ENCODE measurements at places on chromosomes 1 and 21.

DNA sequence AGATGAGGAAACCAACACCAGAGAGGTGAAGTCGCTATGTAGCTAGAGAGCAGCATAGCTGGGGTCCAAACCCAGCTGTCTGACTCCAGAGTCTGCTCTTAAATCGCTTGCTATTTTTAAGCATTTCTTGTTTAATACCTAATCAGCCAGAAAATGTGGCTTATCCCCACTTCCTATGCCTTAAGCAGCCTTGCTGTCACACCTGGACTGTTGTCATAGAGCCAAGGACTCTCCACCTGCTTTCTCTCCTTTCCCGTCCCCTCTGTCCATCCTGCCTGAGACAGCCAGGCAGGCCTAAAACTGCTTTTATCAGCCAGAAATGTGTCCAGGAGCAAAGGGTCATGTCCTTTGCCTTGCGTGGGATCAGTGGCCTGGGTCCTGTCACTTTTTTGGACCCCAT is 28.3 kb upstream of the EPHA8 start:
- DNase-seq: no peak

- DNase-seq: peak; percentile 20
These were observed 73.5 kb downstream of the BACH1 start for GRCh38 chr21:29372063-29372802.

- DNase-seq: no peak
These were observed 423.6 kb downstream of the HLX start for GRCh38 chr1:221302810-221303209.

DNA sequence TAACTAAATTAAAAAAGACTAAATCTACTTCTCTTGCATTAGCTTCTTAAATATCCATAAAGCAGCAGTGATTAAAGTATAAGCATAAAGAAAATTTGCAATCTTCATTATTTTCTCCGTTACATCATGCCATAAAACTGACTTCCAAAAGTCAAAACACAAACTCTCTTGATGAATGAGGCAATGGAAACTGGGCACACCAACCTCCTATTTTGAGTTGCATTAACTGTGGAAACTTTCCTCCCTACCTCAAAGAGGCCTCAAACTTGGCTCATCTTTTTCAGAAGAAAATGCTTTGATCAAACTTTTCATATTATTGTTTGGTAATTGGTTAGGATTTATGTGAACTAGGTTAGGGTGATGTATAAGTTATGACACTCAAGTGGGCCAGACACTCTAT is 4.1 kb upstream of the BTG3 start:
- no peak for DNase-seq

DNA sequence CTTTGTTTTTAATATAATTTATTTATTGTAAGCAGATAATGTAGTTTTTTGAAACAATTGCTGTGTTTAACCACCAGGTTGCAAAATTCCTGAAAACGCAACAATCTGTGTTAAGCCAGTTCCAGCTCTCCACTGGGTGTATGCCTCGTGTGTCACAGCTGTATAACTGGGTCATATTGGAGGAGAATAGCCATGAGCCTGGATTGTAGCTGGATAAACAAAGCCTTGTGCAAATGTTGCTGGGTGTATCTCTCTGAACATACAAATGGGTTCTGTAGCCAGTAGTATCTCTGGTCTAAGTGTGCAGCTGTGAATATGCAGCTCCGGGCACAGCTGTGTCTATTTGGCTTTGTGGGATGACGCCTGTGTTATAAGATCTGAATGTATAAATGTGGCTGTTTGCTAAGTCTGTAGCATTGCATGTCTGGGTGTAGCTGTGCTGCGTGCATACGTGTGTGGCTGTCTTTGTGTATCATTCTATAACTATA is 2.8 kb downstream of the TCEA3 start:
- DNase-seq: no peak

DNA sequence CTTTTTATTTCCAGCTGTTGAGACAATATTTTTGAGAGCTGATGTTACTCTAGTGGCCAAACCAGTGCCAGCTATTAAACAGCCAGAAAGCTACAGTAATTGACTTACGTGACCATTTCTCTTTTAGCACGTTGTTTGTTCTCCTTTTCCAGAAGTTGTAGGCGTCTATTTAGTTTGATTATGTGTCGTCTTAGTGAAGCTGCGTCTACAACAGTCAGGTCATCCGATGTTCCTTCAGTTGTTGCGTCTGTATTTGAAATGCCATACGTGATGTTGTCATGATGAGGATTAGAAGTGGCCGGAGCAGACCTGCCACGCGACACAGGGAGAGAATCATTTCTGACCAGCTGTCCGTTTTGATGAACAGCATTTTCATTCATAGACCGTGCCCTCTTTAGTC is 38.2 kb downstream of the TMEM51 start:
- DNase-seq: no peak

DNA sequence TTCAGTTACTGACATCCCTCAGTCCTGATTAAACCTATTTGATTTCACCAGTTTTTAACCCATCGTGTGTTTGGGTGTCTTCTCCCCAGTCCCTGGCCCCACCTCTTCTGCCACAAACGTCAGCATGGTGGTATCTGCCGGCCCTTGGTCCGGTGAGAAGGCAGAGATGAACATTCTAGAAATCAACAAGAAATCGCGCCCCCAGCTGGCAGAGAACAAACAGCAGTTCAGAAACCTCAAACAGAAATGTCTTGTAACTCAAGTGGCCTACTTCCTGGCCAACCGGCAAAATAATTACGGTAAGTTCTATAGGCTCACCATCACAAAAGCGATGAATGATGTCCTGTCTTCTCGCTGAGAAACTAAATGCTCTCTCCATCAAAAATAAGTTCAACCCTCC is 28.7 kb downstream of the NBPF3 start:
- no peak for DNase-seq

DNA sequence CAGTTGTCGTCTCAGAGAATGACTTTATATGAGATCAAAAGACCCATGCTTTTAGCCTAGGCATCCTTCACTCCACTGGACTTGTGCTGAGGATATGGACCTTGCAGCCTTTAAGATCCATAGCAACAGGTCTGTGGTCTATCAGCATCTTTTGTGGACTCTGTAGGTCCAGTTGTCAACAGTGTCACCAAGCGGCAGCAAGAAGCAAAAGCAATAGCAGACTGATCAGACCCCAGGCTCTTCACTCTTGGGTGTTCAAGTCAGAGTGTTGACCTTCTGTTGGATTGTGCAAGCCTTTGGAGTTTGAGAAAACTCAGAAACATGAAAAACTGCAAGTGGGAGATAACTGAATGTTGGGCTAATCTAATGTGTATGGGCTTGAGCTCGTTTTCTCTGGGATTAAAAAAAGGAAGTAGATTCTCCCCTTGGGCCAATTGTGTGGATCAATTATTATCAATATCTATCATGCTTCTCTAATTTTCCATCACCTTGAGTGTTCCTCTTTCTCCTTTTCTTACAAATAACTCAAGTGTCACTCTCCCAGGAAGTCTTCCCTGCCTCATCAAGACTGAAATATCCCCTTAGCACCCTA is 144.2 kb downstream of the LYPLAL1 start:
- DNase-seq: no peak

DNA sequence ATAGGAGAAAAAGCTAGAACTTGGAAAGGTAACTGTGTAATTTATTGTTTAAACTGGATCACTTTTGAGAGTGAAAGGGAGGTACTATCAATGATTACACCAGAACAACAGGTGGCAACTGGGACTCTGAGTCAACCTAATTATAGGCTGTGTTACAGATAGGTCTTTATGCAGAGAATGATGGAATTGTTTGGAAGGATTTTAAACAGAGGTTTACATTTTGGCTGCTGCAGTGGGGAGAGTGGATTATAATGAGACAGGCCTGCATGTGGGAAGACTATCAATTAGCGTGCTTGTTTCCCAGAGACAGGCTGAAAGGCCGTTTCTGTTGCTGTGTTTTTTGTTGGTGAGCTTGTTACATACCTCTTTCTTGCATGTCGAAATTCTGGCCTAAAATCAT is 432.9 kb downstream of the PLA2G4A start:
- no peak for DNase-seq

DNA sequence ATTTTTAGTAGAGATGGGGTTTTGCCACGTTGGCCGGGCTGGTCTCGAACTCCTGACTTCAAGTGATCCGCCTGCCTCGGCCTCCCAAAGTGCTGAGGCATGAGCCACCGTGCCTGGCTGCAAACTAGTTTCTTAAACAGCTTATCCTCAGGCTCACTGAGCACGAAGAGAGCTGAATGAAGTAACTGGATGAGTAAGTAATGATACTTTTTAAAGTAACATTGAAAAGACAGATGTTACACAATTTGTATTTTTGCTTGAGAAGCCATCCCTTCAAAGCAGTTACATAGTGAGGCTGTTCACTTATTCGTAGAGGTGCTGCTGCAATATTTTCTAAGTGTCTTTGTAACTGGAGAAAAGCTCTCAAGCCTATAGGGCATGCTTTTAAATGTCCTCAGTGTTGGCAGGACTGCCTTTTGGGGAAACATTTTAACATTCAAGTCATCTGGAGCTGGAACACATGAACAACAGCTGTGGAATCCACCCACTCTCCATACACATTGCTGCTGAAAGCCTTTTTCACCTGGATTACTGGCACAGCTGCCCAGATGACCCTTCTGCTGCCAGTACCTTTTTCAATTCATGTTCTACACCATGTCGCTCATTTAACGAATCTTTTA is 2.7 kb upstream of the YBX1 start:
- no peak for DNase-seq

DNA sequence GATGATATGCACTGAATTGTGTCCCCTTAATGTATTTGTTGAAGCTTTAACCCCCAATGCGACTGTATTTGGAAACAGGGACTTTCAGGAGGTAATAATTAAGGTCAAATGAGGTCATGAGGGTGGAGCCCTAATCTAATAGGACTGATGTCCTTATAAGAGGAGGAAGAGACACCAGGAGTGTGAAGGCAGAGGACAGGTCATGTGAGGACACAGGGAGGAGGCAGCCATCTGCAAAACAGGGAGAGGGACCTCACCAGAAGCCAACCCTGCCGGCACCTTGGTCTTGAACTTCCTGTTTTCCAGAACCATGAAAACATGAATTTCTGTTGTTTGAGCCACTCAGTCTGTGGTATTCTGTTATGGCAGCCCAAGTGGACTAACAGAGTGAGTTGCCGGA is 15.3 kb downstream of the SYF2 start:
- DNase-seq: no peak

GRCh38 chr1:184031409-184032107 is 6.0 kb downstream of the COLGALT2 start:
- DNase-seq: no peak

DNA sequence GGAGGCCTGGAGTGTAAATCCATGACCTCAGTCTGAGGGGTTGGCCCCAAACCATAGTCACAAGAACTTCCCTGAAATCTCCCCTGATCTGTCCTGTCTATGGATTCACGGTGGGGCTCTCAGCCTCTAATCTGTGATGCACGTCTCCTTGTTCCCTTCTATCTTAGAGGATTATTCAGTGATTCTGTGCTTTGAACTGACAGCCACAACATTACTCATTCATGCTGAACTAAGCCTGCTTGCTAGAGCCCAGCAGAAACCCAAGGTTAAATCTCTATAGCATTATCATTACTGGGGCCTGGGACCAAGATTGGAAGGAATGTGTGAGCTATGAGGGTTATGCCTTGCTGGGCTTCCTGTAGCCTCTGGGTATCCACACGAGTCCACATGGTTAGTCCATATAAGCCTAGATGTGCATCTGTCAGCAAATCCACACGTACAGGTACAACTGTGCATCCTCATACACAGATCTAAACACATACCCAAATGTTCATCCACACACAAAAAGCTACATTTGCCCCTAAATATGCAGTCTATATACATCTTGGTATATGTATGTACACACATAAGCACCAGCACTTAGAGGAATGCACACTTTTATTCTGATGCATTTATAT is 22.4 kb upstream of the MAGOH start:
- no peak for DNase-seq

- DNase-seq: no peak
These were observed 29.5 kb downstream of the SYT2 start for GRCh38 chr1:202680586-202681352.

DNA sequence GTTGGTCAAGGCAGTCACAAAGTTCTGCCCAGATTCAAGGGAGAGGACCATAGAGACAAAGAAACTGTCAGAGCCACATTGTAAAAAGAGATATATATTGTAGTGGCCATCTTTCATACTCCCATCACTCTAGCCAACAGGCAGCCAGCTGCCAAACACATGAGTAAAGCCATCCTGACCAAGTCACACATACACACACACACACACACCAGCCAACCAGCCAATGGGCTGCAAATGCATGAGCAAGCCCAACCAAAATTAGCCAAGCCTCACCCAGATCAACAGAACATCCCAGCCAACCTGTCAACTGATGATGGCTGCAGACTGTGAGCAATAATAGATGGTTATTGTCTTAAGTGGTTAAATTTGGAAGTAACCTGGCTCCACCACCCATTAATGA is 120.7 kb downstream of the SEC16B start:
- no peak for DNase-seq

DNA sequence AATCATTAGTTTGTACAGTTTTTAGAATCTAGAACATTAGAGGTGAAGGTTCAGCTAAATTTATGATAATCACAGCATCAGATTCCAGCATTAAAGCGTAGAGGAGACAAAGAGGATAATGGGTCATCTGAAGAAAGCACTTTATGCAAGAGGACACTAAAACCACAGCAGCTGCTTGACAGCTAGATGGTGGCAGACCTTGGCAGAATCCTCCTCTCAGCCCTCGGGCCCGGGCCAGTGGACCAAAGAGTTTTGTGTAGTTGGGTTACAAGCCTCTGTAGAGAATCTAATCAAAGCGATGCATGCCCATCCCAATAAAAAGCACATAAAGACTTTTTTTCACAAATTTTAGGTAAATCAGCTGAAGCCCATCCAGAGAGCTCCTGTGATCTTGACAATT is 59.4 kb downstream of the AK5 start:
- no peak for DNase-seq

GRCh38 chr1:61274939-61275338 is 192.6 kb downstream of the NFIA start:
- no peak for DNase-seq

DNA sequence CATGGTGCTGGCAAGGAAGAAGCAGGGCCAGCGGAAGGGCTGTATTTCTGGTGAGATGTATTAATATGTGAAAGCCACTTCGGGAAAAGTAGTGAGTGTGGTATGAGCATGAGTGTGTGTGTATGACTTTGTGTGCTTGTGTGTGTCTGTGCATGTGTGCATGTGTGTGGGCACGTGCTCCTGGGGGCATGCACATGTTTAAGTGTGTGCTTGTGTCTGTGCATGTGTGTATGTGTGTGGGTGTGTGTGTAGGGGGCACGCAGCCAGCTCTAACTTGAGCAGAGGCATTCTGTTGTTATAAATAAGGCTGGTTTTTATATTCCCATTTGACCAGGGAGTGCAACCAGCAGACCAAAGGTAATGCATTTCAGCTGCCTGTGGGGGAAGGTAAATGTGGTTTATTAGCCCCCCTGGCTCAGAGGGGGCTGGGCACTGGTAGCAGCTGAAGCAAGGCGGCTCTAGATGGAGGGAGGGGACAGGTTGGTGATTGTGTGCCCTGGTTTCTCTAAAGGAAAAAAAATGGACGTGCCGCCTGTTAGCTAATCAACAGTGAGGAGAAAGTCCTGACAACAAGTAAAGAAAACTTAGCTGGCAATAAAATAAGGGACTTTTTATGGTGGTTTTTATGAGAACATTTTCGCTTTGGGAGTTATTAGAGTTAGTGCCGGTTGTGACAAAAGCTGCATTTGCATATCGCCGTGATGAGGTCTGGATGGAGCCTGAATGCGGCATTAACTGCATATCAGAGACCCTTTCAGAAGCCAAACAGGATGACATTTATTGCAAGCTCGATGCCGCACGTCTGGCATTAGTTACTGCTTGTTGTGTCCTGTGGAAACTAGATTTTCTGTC is 180.1 kb downstream of the CAMTA1 start:
- DNase-seq: no peak

Measured in T-helper 2 cell (primary cell).